ENCODE measurements at places on chromosomes 7 and 10.

GRCh38 chr10:498760-499435, 190.6 kb downstream of the DIP2C start:
- no peak for DNase-seq

DNA sequence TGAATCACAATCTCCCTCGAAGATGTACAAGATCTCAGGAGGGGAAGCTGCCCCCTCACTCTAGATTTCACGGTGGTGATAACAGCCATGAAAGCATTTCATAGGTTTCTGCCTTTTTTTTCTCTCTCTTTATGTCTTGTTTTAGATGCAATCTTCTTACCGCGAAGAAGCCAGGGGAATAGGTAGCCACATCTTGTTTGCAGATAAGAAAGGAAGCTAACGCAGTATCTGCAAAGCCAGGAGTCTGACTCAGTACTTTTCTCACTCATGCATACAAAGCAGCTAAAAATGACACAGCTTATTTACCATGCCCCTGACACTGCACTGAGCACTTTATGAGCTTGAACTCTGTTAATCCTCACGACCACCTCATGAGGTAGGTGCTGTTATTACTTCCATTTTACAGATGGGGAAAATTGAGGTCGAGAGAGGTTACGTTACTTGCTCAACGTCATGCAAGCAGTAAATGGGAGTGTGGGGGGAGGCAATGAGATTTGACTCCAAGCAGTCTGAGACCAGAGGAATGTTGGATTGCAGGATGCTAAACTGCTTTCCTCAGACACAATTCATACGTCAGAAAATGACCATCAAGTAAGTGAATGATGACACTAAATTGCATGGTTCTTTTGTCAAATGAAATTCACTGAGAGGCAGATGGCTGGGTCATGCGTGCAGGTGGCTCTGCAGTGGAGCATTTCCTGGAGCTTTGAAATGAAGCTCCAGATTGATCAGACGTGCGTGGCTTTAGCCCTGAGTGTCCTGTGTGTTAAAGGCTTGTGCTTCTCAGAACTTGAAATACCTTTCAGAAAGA, 3.3 kb downstream of the MAP3K8 start:
- peak; percentile 82 for DNase-seq

GRCh38 chr7:30201161-30201666, 66.4 kb downstream of the MTURN start:
- DNase-seq, result no peak

- no peak for DNase-seq
These were observed 9.3 kb upstream of the SEC24C start for GRCh38 chr10:73734796-73735305.

- DNase-seq, result no peak
These were observed 189.5 kb downstream of the ANKRD30A start for GRCh38 chr10:37314862-37315261.

DNA sequence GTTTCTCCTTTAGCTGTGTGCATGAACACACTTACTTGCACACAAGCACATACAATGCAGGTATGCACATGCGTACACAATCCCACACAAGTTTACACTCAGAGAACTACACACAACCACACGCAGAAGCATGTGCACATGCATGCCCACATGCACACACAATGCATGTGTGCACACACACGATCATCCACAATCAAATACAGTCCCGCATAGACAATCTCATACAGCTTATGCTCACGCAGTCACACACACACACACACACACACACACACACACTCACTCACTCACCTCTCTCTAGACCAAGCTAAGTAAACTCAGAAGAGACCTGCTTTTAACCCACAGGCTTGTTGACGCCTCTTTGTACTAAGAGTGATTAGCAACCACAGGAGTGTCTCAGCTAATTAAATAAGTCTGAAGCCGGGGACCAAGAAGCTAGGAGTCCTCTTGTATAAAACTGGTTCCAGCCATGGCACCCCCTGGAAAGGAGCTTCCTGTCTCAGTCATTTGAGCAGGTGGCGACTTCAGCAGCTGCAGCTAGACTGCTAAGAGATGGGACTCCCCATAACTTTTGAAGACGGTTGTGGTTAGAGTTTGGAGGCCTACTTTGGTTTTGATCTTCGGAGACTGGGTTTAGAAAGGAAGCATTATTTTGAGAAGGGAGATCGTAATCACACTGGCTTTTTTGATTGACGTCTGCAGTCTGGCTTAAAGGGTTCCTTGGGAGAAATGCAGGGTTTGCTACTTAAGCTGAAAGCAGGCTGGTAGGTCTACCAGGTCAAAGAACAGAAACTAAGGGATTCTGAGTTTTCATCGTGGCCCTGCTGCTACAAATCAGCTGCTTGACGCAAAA, 82.3 kb upstream of the ADRB1 start:
- peak; percentile 80 for DNase-seq

- DNase-seq, result no peak
These were observed 257.7 kb upstream of the SP8 start for GRCh38 chr7:21044384-21044783.

DNA sequence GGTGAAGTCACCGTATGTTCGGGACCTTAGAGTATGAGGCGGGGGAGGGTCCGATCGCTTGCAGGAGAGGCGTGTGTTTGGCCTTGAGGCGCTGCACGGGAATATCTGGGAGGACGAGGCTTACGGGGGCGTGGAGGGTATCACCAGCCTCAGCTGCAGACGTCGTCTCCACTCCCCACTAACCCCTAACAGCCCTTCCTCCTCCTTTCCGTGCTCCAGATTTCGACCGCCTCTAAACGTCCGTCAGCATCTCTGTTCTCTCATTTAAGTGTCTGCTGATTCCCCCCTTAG, 23.5 kb upstream of the ZNF12 start:
- peak; percentile 43 for DNase-seq

DNA sequence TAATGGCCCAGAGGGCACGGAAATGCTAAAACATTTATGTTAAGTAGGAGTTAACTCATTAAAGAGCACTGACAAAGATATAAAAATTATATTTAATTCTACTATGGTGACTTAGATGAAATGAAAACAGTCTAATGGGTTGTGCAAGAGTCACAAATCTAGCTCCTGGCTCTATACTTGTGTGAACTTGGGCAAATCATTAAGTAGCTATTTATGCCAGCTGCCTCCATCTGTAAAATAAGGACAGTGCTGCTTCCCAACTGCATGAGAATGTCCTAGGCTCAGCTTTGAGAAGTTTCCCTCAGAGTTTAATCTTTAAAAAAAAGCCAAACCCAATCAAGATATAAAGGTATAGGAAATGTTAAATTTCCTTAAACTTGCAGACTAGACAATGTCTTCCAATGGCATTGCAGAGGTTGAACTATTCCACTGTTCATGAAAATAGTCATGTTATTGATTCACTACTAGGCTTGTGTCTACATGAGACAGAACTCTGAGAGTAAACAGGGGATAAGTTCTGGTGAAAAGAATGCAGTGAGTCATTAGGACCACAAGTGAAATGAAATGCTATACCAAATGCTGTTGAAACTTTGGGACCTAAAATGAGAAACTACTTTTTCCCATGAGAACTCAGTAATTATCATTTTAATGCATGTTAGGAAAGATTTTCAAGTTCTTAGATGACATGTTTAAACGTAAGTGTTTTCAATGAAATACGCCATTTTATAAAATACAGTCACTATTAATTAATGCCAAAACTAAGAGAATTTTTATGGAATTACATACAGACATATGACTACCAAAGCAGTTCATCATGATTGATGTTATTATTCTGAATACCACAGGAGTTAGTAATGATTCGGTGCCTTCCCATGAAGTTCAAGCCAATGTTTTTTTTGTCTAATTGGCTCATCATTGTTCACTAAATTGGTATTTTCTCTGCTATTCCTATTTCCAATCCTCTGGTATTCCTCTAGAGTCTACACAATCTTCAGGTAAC, 84.2 kb downstream of the CDK6 start:
- DNase-seq, result no peak

DNA sequence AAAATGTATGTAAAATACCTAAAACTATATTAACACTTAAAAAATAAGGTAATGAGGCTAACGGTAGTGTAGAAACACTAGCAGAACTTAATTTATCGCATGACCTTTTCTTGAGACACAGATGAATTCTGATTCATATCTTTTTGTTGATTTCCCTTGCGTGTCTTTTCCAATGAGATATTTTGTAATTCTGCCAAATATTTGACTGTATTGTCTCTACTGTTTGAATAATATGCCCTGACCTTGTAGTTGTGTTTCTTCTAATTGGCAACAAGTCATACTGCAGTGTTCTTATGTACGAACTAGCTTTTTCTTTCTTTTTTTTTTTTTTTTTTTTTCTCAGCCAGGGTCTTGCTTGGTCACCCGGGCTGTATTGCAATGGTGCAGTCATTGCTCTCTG, 9.2 kb upstream of the ABCB1 start:
- DNase-seq, result no peak

GRCh38 chr7:44224974-44225565, 24.3 kb downstream of the YKT6 start:
- DNase-seq, result no peak

DNA sequence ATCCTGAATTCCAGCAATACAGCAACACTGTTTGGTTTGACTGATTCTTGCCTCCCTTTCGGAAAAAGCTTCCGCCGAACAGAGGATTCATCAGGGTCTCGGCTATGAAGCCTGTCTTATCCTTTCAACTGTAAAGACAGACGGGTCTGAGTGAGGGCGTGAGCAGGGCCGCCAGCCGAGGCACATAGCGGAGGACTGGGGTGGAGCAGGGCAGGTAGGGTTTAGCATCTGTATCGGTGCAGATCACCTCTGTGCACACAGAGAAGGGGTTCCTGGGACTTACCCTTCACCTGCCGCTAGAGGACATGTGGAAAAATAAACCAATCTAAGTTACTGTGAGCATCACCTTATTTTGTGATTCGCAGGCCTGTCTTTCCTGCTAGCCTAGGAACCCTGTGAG, 656.9 kb upstream of the FOXK1 start:
- DNase-seq, result no peak

GRCh38 chr10:74963549-74963948, 137.1 kb downstream of the KAT6B start:
- DNase-seq, result no peak

DNA sequence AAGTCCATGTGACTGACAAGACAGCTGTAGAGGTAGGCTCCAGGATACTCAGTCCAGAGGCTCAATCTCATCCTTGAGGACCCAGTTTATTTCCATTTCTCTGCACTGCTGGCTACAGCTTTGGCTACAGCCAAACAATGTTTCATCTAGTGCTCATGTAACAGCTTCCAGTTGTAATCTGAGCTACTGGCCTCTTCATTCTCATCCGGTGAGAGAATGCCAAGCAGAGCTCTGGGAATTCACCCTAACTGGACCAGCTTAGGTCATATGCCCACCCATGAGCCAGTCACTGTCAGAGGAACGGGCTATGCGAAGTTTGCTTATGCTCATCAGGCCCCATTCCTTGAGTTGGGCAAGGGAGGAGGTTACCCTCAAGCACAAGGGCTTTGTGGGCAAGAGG, 192.9 kb downstream of the EVX1 start:
- no peak for DNase-seq

DNA sequence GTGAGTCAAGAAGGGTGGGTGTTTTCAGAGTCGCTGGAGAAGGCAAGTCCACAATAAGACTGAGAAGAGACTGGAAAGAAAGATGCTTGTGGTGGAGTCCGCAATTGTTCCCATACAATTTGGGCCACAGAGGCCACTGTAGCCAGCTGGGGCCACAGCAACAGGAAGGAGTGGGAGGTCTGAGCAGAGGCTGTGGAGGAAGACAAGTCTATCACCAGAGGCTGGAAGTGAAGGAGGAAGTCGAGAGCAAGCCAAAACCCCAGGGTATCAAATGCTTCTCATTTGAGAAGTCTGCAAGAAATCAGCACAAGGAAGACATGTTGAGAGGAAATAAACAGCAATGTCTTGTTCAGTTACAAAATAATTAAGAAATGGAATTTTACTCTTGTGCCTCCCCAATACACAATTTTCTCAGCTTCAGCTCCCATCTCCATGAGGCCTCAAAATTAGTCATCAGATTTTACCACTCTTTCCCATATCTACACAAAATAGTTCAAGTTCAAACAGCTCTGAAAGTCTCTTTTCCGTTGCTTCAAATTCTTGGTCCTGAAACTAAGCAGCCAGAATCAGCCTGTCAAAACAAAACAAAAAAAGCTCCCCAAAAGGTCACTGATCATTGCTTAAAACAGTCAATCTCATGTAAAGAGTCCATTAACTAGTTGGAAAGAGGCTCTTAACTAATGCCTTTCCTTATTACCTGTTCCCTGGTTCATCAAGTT, 31.6 kb downstream of the SLC16A12 start:
- peak; percentile 47 for DNase-seq

GRCh38 chr7:17660116-17660515, 280.2 kb downstream of the SNX13 start:
- no peak for DNase-seq

DNA sequence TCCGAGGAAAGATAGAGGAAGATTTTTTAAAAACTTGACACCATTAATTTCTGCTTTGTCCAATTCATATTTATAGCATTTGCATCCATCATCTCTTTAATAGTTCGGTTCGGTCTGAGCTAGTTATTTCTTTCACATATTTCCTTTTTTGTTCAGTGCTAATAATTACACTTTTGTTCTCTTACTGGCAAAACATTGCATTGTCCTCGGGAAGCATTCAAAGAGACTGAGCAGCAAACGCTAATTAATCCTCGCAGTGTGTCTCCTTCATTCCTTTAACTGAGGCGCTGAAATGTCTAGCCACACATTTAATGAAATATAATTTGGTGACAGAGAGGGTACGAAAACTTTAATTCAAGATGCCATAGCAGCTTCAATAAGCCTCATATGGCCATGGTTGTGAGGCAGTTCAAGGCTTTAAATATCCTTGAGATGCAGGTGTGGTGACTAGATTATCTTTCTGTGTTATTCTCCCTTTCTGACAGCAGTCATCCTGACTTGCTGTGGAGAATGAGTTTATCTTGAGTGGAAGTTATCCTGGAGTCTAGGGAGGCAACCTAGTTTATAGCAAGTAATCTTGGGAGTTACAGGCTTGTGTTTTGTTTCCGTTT, 431.4 kb downstream of the SDK1 start:
- DNase-seq, result no peak

GRCh38 chr7:129122751-129123509, 21.6 kb upstream of the TSPAN33 start:
- peak; percentile 86 for DNase-seq

Measured in KBM-7 (cell line).